Jurkat, Clone E6-1 (cell line): ENCODE measurements at places on chromosomes 2 and 18.

DNA sequence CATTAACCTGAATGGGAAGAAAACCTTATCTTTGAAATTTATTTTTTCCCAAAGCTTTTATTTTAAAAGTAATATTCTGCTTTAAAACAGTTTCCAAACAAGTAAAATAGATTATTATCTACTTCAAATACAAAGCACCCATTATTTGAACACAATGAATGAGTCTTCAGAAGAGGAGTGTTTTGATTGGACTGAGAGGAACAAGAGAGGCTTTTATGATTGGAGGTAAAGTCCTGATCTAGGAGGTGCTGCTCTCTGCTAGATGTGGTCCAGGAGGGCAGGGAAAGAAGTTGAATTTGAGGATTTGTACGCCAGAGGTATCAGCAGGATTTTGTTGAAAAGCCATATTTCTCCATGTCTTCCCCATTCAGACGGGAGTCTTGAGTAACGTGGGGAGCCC is 900.7 kb downstream of the SOCS6 start:
- no peak for DNase-seq

DNA sequence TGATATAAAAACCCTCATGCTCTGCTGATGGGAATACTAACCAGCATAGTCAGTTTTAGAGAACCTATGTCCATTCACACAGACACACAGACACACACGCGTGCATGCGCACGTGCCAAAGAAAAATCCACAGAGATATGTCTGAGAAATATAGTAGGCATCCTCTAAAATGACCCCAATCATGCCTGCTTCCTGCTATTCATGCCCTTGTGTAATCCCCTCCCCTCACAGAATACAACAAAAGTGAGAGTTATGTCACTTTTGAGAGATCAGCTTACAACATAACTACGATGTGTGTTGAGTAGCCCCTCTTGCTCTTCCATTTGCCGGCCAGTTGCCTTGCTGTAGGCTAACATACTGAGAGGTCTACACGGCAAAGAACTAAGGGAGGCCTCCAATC is 121.3 kb downstream of the DYM start:
- DNase-seq: no peak

- DNase-seq: no peak
These were observed 27.6 kb upstream of the RMDN2 start for GRCh38 chr2:37897511-37897910.

DNA sequence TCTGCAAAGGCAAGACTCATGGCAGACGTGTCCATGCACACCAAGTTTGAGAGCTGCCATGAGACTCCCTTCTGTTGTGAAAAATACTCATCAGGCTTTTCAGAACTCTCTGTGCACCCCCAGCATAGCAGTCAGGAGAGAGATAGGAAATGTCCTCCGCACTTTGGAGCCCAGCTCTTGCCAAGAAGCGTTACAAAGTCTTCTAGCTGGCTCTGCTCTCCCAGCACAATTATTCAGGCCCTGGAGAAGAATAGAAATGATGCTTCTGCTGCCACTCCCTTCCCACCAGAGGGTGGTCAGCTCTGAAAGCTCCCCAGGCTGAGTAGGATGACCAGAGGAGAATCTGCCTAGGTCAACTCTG is 594.4 kb upstream of the ID2 start:
- no peak for DNase-seq

- DNase-seq: no peak
These were observed 128.0 kb upstream of the MSH6 start for GRCh38 chr2:47654790-47655562.

- no peak for DNase-seq
These were observed 50.0 kb downstream of the ASAP2 start for GRCh38 chr2:9256570-9257043.

GRCh38 chr2:128643221-128644065 is 324.8 kb upstream of the HS6ST1 start:
- DNase-seq: no peak

DNA sequence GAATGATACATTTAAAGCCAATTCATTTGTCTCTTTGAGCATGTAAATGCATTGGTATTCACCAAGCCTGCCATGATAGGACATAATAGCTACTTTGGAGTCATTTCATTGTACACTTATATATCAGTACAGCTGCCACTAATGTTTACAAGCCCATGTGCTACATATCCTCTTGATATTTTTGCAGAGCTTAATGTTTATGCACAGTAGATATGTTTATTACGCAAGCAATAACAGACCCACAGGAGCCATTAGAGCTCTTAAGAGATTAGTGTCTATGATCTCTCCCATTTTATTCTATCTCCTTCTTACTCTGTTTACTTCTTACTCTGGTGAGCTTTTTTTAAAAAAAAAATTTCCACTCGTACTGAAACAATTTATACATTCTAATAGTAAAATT is 1132.1 kb upstream of the ZEB2 start:
- DNase-seq: no peak
